ENCODE measurements at places on chromosomes 2 and 18. TPM values are rescaled to one million over a fixed set of nuclear protein-coding genes. Genes with fewer than 3 reads are reported as not detected.
A peak's percentile ranks its signal among the peaks of the same experiment; 100 is the strongest.

DNA sequence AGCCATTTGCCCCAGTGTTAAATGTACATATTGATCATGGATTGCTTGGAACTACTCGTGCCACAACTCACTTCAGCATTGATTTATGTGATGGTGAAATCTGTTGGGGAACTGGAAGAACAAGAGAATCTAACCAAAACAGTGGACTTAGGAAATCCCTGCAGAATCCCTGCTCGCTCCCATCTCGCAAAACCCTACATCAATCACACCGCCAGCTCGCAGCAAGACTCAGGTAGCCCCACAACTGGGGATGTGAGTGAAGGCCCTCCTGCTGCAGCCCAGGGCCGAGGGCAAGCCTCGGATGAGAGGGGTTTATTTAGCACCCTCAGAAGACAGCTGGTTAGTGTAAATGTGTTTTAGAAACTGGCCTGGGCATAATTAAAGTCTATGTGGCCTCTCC, 171.6 kb downstream of the ANAPC1 start:
- H3K4me1 ChIP-seq = peaks cover 32% of the 10 kb centered on the region
- DNase-seq = no peak

- no peak for DNase-seq
- H3K27me3 ChIP-seq = no peaks in the 10 kb centered on the region
- H3K27ac ChIP-seq = no peak overlapping the region
- no peaks in the 10 kb centered on the region for H3K36me3 ChIP-seq
- H3K4me1 ChIP-seq = no peaks in the 10 kb centered on the region
These were observed 1682.8 kb upstream of the LRRTM1 start for GRCh38 chr2:81987370-81987769.

DES gene
- 54.4 TPM for total RNA-seq

EVX2 gene
- total RNA-seq = not detected

RPE gene
- 73.1 TPM for total RNA-seq

- no peak overlapping the region for H3K4me3 ChIP-seq
- H3K4me1 ChIP-seq = no peaks in the 10 kb centered on the region
- H3K27me3 ChIP-seq = no peaks in the 10 kb centered on the region
- no peak overlapping the region for H3K27ac ChIP-seq
- no peak for DNase-seq
- H3K36me3 ChIP-seq = no peaks in the 10 kb centered on the region
These were observed 15.3 kb upstream of the FN1 start for GRCh38 chr2:215451012-215451756.

ASPRV1 gene
- 1.3 TPM for total RNA-seq

GALNT14 gene
- total RNA-seq = 1.1 TPM

DNA sequence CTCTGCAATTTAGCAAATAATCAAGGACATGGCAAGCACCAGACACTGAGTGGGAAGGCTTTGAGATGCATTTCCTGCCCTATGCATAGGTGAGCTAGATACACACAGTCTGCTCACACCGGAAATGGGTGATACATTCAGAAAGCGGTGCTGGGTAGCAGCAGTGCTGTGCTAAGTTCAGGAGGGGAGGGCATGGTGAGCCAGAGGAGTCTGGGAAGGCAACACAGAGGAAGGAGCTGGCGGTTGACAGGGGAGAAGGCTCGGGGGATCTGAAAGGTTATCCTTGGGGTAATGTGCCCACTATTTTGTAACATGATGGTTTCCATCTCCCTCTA, 57.4 kb upstream of the EPAS1 start:
- H3K4me3 ChIP-seq = no peak overlapping the region
- H3K27me3 ChIP-seq = no peaks in the 10 kb centered on the region
- no peak overlapping the region for H3K27ac ChIP-seq
- H3K4me1 ChIP-seq = no peaks in the 10 kb centered on the region

COL3A1 gene
- total RNA-seq = 36.4 TPM

GRCh38 chr2:168635065-168635577, 167.3 kb upstream of the NOSTRIN start:
- peaks cover 8% of the 10 kb centered on the region for H3K4me1 ChIP-seq
- no peak overlapping the region for H3K27ac ChIP-seq
- no peaks in the 10 kb centered on the region for H3K36me3 ChIP-seq
- DNase-seq = peak; percentile 69

GRCh38 chr2:60544954-60545560, 8.4 kb downstream of the BCL11A start:
- H3K27ac ChIP-seq = no peak overlapping the region
- no peak for DNase-seq
- no peaks in the 10 kb centered on the region for H3K36me3 ChIP-seq
- no peaks in the 10 kb centered on the region for H3K27me3 ChIP-seq
- H3K4me1 ChIP-seq = peaks cover 5% of the 10 kb centered on the region

GRCh38 chr18:1511619-1512311, 607.1 kb downstream of the ADCYAP1 start:
- H3K4me3 ChIP-seq = no peak overlapping the region
- H3K36me3 ChIP-seq = no peaks in the 10 kb centered on the region
- no peaks in the 10 kb centered on the region for H3K27me3 ChIP-seq
- no peak overlapping the region for H3K27ac ChIP-seq
- no peaks in the 10 kb centered on the region for H3K4me1 ChIP-seq
- no peak for DNase-seq

Measured in thyroid gland (tissue), 4 donors.